ENCODE measurements at places on chromosomes 4 and X.
A peak's percentile ranks its signal among the peaks of the same experiment; 100 is the strongest.

DNA sequence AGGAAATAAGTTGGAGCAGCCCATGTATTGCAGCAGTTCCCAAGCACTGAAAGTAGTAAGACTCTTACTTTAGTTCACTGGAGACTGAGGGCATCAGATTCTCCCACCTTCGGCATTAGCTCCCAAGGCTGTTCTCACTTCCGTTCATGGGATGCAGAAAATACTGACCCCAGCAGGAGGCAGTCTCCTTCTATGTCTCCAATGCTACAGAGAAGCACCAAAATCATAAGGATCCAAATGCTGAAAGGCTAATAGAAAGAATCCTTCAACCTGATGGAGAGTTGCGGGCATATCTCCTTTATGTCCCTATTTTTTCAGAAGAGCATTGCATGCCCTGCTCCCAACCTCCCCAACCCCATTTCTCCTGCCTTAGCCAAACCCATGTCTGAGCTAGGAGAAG is 32.4 kb downstream of the ADH7 start:
- DNase-seq, result no peak

GRCh38 chr4:41160856-41161255 is 53.5 kb downstream of the APBB2 start:
- peak; percentile 78 for DNase-seq

- no peak for DNase-seq
Measured at GRCh38 chr4:24426557-24426956, 157.8 kb downstream of the DHX15 start.

- DNase-seq, result no peak
Measured at GRCh38 chr4:4582653-4583052, 40.8 kb upstream of the STX18 start.

- DNase-seq, result no peak
Measured at GRCh38 chr4:56622176-56622575, 58.9 kb downstream of the HOPX start.

GRCh38 chr4:180827232-180828009 is 1415.8 kb upstream of the TENM3 start:
- DNase-seq, result peak; percentile 33

- DNase-seq, result peak; percentile 7
Measured at GRCh38 chrX:53421125-53421524, 1.3 kb downstream of the SMC1A start.

DNA sequence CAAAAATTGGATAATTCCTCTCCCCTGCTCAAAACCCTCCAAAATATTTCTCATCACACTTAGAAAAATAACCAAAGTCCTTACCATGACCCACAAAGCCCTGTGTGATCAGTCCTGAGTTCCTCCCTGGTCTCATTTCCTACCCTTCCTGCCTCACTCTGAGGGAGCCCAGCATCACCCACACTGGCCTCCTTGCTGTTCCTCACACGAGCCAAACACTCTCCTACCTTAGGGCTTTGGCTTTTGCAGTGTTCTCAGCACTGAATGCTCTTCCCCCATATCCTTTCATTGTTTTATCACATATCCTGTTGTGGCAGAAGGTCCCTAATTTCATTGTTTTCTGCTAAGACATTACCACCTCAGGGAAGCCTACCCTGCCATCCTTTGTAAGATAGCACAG is 12.2 kb downstream of the MGAT4D start:
- DNase-seq, result no peak

GRCh38 chr4:99710681-99711345 is 53.2 kb upstream of the C4orf54 start:
- peak; percentile 52 for DNase-seq

GRCh38 chr4:37001688-37002436 is 242.7 kb upstream of the NWD2 start:
- no peak for DNase-seq

- peak; percentile 26 for DNase-seq
Measured at GRCh38 chrX:55161581-55161980, 58.6 kb upstream of the PAGE5 start.

DNA sequence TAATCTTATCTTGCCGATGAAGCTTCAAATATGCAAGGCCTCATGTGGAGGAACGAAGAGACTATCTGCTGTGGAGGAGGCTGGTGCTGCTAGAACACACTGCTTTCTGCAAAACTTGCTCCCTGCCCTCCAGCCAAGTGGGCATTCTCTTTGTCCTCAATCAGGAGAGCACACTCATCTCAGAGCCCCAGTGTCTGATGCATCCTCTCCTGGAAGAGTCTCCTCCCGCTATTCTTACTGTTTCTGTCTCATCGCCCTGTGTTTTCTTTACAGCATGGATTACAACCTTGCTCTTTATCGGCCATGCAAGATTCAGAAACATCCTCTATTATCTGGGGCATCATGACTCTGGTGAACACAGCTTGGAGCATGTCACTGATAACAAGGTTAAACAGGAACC is 68.2 kb upstream of the MTNR1A start:
- peak; percentile 60 for DNase-seq

DNA sequence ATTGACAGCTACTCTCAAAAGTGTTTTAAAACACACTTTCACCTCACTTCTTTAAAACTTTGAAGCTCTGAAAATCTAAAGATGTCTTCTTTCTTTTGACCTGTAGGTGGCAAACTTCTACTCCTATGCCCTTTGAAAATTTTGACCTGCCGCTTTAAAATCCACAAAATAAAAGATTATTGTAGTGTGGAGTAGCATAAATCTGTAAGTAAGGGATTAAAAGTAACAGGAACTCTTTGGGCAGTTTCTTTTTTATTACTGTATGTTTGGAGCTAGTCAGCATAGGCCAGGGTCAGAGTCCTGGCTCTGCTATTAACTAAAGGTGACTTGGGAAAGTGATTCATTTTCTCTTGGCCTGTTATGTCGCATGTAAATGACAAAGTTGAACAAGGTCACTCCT is 25.5 kb downstream of the BBS12 start:
- peak; percentile 67 for DNase-seq

- no peak for DNase-seq
Measured at GRCh38 chr4:117001077-117001476, 84.3 kb downstream of the TRAM1L1 start.

- peak; percentile 80 for DNase-seq
Measured at GRCh38 chr4:170651786-170652185, 562.0 kb upstream of the AADAT start.

- DNase-seq, result no peak
Measured at GRCh38 chrX:49999087-49999486, 76.7 kb downstream of the CLCN5 start.

DNA sequence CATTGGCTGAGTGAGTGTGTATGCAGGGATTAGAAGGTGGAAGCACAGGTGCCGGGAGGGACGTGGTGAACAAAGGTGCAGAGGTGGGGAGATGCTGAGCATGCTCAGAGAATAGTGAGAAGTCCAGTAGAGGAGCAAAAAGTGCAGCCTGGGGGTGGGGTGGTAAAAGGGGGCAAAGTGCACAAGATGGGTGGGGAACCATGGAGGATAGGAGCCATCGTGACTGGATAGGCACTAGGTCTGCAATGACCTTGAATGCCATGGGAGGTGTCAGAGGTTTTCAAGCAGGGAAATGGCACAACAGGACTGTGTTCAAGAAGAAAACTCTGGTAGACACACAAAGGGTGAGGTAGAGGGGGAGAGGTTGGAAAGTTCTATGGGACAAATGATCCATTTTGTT is 6.6 kb upstream of the DDX3X start:
- DNase-seq, result no peak

- no peak for DNase-seq
Measured at GRCh38 chr4:99536271-99536670, 25.4 kb downstream of the C4orf17 start.

DNA sequence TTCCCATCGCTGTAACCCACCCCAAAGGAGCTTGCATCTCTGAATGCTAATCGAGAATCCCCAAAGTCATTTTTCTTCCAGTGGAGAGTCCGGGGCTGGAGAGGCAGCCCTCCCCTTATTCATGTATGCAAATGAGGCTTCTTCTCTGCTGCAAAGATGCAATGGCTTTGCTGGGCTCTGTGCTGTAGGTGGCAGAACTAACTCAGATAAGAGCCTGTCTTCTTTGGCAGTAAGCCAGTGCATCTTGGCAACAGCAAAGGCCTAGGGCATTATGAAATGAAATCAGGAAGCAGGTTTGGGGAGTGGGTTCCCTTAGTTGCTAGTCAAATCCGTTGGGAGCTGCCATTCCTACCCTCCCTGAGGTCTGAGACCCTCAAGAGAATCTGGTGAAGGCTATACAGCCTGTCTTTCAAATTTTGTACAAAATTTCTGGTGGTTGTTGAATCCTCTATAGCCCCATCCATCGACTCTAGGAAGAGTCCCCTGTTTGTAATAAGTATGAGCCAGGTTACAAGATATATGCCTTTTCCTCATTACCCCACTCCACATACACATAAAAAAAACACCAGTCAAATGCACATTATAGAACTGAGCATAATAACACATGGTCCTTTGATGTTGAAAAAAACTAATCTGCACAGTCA is 290.6 kb upstream of the TAPT1 start:
- peak; percentile 58 for DNase-seq

- DNase-seq, result no peak
Measured at GRCh38 chr4:69984030-69984443, 11.7 kb upstream of the STATH start.

GRCh38 chr4:73868206-73869129 is 725 bp upstream of the CXCL1 start:
- peak; percentile 58 for DNase-seq

- DNase-seq, result no peak
Measured at GRCh38 chr4:182680234-182680653, 236.9 kb downstream of the DCTD start.

GRCh38 chr4:185585211-185585610 is 49.9 kb upstream of the PDLIM3 start:
- DNase-seq, result no peak

DNA sequence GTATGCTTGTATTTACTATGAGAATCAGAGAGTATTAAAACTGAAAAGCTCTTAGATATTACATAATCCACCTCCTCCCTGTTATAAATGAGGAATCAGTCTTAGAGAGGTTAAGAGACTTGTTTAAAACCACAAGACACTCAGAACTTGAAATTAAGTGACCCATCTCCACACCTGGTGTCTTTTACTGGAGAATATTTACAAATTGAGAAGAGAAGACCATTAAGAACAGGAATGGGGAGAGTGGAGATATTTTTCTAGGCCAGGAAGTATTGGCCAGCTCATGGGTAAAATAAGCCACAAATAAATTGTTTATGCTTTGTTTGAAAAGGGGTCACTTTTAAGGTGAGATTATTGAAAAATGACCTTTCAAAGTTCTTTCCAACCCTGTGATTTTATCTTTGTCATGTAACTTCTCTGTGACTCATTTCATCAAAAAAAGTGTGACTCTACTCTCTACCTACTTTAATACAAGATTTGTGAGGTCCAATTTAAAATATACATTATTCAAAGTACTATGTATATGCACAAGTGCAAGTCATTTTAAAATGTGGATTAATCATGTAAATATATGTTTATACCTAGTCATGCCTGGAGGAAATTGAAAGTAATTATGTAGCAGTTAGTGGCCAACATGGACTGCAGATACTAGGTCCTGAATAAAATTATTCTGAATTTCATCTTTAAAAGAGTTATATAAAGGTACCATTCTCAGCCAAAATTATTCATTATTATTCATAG is 15.9 kb upstream of the COX7B2 start:
- DNase-seq, result no peak

GRCh38 chr4:101393256-101393655 is 45.9 kb upstream of the PPP3CA start:
- peak; percentile 74 for DNase-seq

GRCh38 chr4:20773144-20773997 is 73.1 kb downstream of the PACRGL start:
- DNase-seq, result peak; percentile 71

DNA sequence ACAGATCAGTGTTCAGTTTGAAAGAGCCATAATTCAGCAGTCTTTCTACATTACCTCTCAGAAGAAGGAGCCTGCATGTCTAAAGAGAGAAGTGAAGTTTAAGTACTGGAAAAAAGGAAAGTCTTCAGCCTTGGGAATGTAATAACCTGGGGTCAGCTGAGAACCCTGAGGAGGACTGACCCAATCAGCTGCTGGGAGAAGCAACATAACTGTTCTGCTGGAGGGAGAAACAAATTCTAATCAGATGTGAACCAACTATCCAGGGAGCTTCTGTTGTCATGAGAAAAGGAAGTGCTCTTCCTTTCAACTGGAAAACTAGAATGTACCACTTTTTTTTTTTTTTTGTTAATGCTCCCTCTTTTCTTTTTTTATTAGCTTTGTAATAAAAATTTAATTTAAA is 64.5 kb upstream of the PDE5A start:
- no peak for DNase-seq
